Neural progenitor cell (in vitro differentiated cells): ENCODE measurements at places on chromosomes 7 and 10. TPM values are rescaled to one million over a fixed set of nuclear protein-coding genes. Genes with fewer than 3 reads are reported as not detected.

Gene PTPRZ1
- total RNA-seq = 119 and 154 TPM in 2 replicates

DNA sequence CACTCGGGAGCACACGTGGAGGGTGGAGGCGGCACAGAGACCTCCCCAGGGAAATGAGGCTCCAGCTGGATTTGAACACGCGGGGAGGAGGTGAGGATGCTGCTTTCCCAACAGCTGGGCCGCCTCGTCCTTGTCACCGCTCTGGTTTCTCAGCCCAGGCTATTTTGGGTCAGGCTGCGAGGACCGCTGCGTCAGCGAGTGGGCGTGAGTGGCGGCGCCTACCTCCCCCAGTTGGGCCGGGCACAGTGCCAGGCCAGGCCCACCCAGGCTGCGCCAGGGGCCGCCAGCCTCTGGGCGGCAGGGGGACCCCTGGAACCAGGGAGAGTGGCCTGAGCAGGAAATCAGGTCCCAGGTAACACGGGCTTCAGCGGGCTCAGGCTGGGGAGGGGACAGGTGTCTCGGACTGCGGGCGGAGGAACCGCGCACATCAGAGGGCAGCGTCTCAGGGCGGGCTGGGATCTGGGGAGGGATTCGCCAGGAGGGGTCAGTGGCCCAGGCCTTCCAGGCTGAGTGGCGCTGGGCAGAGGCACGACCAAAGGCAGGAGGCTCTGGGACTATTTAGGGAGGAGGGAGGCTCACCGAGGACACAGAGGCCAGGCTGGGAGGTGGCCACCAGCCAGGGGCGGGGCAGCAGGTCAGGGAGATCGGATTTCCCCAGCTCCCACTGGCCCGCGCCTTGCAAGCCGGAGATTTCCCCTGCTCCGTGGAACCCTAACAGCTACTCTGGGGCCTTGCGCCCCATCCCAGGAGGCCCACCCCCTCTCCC lies 125.2 kb upstream of the RET start:
- H3K27me3 ChIP-seq = peaks cover 11% of the 10 kb centered on the region
- peak; percentile 75 for DNase-seq
- no peak overlapping the region for H3K27ac ChIP-seq
- H3K4me1 ChIP-seq = peaks cover 6% of the 10 kb centered on the region
- no peaks in the 10 kb centered on the region for H3K36me3 ChIP-seq

- no peak for DNase-seq
- H3K27ac ChIP-seq = no peak overlapping the region
- no peaks in the 10 kb centered on the region for H3K27me3 ChIP-seq
- no peaks in the 10 kb centered on the region for H3K4me1 ChIP-seq
- no peaks in the 10 kb centered on the region for H3K36me3 ChIP-seq
Measured at GRCh38 chr7:135201350-135201749, 10.0 kb downstream of the WDR91 start.

Gene PROSER2
- 2.0 and 2.3 TPM in 2 replicates for total RNA-seq

GRCh38 chr10:13302821-13303555 lies 3.1 kb upstream of the PHYH start:
- H3K4me1 ChIP-seq = peaks cover 10% of the 10 kb centered on the region
- H3K36me3 ChIP-seq = no peaks in the 10 kb centered on the region

DNA sequence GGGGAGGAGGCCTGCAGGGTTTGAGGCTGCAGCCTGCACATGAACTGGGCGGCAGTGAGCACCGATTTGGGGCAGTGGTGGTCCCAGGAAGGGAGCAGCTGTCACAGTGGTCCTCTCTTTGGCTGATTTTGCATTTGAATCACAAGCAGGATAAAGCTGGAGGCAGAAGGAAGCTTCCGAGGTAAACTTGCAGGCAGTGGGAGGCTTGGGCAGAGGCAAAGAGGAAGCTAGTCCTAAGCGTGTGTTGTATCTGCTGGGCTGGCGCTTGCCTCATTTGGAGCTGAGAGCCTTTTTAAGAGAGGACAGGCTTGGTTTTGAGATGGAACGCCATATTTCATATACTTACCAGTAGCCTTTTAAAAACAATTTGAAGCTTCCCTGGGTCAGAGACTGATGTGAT lies 177.2 kb upstream of the PODXL start:
- H3K4me3 ChIP-seq = no peak overlapping the region
- H3K36me3 ChIP-seq = no peaks in the 10 kb centered on the region
- DNase-seq = no peak
- no peak overlapping the region for H3K27ac ChIP-seq

DNA sequence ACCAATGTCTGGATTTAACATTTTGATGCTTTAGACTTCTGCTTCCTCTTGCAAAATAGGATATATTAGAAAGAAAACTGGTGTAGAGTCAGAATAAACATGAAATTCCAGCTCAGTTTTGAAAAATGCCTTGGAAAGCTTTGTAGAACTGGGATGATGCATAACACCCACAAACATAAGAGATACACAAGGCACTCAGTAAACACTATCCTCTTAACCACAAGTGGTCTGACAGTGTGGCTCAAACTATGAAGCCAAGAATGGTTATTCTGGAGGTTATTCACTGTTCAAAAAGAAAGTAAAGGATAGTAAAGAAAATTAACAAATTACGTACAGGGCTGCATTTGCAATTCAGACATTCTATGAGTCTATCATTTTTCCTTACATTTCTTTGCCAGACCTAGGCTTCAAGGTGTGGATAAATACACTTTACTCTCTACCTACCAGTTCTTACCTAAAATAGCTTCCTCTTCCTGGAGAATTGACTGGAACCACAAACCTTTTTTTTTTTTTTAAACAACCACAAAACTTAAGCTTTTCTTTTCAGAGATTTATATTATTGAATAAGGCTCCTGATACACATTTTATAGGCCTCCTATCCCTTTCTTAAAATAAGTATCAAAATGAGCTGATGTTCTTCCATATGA lies 9.0 kb upstream of the RSBN1L start:
- H3K27me3 ChIP-seq = no peaks in the 10 kb centered on the region
- peaks cover 4% of the 10 kb centered on the region for H3K4me1 ChIP-seq
- no peak for DNase-seq
- H3K27ac ChIP-seq = no peak overlapping the region
- no peak overlapping the region for H3K4me3 ChIP-seq
- no peaks in the 10 kb centered on the region for H3K36me3 ChIP-seq

Gene PRTFDC1
- total RNA-seq = 26.4 and 37.7 TPM in 2 replicates

Gene SYNPO2L
- total RNA-seq = 0.06 and 0.13 TPM in 2 replicates

Gene ACTL6B
- not detected in 2 replicates for total RNA-seq

- no peak overlapping the region for H3K27ac ChIP-seq
- H3K27me3 ChIP-seq = no peaks in the 10 kb centered on the region
- no peak overlapping the region for H3K4me3 ChIP-seq
- peaks cover 10% of the 10 kb centered on the region for H3K4me1 ChIP-seq
- no peak for DNase-seq
- no peaks in the 10 kb centered on the region for H3K36me3 ChIP-seq
Measured at GRCh38 chr10:104096692-104097091, 11.0 kb upstream of the COL17A1 start.

Gene ASAH2
- 2.0 and 6.3 TPM in 2 replicates for total RNA-seq

DNA sequence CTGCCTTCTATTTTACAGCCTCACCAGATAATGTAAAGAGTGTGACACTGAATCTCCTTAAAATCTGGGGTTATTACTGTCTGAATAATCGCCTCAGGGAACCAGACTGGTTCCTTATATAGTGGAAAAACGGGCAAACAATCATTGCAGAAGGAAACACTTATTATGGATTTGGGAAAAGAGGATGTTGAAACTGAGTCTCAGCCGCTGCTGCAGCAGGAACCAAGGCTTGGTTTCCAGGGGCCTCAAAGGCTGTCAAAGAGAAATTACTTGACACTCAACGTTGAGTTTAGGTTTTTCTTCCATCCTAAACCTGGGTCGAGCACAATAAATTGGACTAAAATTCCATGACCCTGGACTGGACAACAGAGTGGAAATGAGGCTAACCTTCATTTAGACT lies 103.8 kb upstream of the AHR start:
- DNase-seq = no peak
- H3K36me3 ChIP-seq = no peaks in the 10 kb centered on the region
- H3K27me3 ChIP-seq = no peaks in the 10 kb centered on the region
- H3K4me1 ChIP-seq = no peaks in the 10 kb centered on the region
- H3K4me3 ChIP-seq = no peak overlapping the region

Gene ELOVL3
- total RNA-seq = 0.40 TPM in 1 of 2 replicates, not detected in the other

DNA sequence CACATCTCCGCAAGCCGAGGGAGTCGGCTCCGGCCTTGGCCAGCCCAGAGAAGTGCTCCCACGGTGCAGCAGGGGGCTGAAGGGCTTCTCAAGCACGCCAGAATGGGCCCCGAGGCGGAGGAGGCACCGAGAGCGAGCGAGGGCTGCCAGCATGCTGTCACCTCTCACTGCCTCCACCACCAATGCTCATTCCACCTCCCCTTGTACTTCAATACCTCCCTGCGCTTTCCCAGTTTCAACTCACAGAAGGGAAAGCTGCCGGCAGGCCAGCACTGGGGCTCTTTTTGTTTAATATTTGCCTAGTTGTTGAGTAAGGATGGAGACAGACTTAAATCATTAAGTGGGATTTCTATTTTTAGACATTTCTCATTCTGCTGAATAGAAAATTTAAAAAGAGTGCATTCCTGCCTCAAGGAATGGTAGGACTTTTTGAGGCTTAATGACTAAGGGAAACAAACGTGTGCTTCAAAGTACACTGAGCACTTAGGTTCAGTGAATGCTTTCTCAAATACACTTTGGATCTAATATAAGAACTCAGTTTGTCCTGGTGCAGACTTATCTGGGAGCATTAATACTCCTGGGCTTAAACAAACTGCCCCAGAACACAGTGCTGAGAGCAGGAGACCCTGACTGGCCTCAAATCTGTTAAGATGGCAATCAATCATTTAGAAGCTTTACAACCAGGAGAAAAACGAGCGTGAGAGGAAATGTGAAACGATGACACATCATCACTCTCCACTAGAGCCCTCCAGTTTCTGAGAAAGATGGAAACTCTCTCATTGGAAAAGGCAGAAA lies 131.2 kb downstream of the RALA start:
- no peak overlapping the region for H3K27ac ChIP-seq
- H3K4me1 ChIP-seq = peaks cover 3% of the 10 kb centered on the region
- H3K27me3 ChIP-seq = no peaks in the 10 kb centered on the region
- no peaks in the 10 kb centered on the region for H3K36me3 ChIP-seq
- no peak overlapping the region for H3K4me3 ChIP-seq
- DNase-seq = no peak
